ACHN (cell line): ENCODE measurements at places on chromosomes 12 and 14.

- peak; percentile 69 for DNase-seq
Measured at GRCh38 chr12:100128512-100128908, 14.2 kb downstream of the BLTP3B start.

GRCh38 chr14:71487449-71487848 is 444.8 kb upstream of the RGS6 start:
- no peak for DNase-seq

DNA sequence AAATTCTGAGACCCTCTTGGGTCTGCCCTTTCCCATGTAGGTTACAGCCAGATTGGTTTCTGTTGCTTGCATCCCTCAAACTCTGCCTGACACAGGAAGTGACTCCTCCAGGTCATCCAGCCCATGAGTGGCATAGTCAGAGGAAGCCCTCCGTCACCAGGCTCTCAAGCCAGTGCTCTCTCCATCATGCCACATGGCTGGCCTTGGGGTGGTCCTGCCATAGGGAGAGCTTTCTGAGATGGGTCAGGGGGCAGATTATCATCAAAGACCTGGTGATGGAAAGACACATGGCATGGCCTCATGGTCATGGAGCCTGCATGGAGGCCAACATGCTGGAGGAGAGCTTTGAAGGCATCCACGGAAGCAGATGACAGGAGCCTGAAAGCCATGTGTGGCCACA is 15.4 kb upstream of the CLMN start:
- no peak for DNase-seq

DNA sequence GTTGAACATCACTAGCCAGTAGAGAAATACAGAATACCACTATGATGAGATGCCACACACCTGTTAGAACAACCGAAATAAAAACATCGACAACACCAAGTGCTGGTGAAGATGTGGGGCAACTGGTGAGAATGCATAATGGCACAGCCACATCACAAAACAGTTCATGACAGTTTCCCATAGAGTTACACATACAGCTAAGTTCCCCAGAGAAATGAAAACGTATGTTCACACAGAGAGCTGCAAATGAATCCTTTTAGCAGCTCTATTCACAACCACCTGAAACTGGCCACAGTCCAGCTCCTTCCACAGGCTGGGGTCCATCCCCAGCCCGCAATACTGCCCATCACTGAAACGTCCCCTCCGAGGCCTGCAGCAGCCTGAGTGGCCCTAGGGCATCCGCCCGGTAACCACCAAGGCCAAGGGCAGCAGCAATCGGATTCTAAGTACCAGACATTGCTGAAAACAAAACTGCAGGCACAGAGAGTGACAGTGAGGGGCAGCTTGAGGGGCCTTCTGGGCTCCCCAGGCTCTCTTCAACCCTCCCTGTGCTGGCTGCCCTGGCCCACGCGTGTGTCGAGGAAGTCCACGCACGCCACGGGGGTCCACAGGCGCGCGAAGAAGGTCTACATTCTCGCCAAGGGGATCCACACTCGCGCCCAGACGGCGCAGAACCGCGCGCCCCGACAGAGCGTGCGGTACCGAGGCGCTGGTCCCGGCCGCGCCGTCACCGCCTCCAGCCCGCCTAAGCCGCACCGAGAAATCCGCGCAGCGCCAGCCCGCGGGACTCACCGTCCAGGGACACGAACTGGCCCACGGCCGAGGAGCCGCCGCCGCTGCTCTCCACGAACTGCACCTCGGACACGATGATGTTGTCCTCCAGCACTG is 903 bp downstream of the BRF1 start:
- DNase-seq, result no peak

- no peak for DNase-seq
Measured at GRCh38 chr12:111394480-111394879, 11.2 kb upstream of the SH2B3 start.

DNA sequence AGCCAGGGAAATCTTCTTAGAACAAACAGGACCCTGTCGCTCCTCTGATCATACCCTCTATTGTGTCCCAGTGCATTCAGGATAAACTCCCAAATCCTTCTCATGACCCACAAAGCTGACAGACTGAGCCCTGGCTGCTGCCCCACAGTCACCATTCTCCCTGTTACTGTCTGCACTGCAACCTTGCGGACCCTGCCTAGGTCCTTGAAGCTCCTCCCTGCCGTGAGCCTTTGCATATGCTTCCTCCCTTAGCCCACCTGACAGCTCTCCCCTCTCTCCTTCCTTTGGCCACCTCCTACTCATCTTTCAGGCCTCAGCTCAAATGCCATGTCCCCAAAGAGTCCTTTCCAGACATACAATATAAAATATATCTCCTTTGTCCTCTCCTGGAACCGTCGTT is 62.4 kb downstream of the SLC6A12 start:
- DNase-seq, result no peak

DNA sequence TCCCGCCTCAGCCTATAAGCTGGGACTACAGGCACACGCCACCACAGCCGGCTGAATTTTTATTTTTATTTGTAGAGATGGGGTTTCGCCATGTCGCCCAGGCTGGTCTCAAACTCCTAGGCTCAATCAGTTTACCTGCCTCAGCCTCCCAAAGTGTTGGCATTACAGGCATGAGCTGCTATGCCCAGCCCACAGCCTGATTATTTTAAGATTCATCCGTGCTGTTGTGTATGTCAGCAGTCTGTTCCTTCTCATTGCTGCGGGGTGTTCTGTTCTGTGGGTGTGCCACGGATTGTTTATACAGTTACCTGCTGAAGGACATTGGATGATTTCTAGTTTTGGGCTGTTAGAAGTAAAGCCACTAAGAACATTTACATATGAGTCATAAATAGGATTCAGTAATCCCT is 9.6 kb upstream of the EP400 start:
- no peak for DNase-seq

DNA sequence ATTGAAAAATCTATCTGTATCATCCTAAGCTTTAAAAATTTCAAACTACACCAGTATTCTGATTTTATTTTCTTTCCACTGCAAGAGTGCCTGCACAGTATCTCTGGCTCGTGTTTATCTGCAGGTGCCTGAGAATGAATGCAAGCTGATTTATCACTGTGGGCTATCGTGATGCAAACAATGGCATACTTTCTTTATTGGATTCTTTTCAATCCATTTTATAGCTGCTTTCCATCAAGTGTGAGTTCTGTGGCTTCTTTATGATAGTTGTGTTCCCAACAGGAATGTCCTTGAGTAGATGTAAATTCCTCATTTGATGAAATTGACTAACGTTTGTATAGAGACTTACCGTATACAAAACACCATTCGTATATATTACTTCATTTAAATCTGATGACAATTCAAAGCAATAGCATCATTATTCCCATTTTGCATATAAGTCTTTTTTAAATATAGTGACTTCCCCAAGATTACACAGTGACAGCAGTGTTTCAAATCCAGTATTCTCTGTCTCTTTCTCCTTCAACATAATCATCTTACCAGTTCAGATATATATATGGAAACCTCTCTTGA is 160.3 kb upstream of the ABCD2 start:
- DNase-seq, result no peak

- peak; percentile 88 for DNase-seq
Measured at GRCh38 chr14:67738740-67739504, 37.2 kb downstream of the RDH12 start.

- DNase-seq, result no peak
Measured at GRCh38 chr12:52074971-52075724, 4.4 kb upstream of the SMIM41 start.
